Hippocampal formation (tissue), 2 donors: ENCODE measurements at places on chromosomes 7 and 10.

DNA sequence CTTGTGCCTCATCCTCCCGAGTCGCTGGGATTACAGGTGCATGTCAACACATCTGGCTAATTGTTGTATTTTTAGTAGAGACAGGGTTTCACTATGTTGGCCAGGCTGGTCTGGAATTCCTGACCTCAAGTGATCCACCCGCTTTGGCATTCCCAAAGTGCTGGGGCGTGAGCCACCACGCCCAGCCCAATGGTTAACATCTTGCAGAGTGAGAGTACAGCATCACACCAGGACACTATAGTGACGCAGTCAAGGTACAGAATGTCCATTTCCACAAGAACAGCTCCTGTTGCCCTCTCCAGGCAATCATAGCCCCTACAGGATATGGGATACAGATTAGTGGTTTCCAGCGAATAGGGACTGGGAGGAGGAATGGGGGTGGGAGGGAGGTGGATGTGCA is 34.0 kb downstream of the MYO1G start:
- no peak for DNase-seq

DNA sequence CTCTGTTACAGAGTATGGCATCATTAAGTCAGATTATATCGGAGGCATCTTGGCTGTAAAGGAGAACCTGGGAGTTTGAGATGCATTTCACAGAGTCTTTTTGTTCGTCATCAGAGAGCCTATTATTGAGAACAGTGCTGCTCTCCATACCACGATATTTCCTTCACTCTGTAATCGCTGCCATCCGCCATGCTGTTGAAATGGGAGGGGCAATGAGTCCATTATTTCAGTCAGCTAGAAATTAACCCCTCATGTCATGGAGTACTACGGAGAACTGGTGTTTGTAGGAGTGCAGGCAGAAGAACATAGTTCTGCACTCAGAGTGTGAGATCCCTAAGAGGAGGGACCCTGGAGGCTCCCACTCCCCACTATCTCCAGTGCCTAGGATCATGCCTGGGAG is 59.2 kb downstream of the SLC16A12 start:
- no peak for DNase-seq

- DNase-seq = no peak
Measured at GRCh38 chr7:130957137-130957513, 223.1 kb upstream of the KLF14 start.

- DNase-seq = no peak
Measured at GRCh38 chr7:106626376-106627164, 34.4 kb downstream of the CCDC71L start.
